Thoracic aorta (tissue), 2 donors: ENCODE measurements at places on chromosomes 16 and 17.

GRCh38 chr17:75536366-75536765 is 10.9 kb downstream of the LLGL2 start:
- no peaks in the 10 kb centered on the region for H3K4me1 ChIP-seq
- no peak overlapping the region for H3K4me3 ChIP-seq
- no peak overlapping the region for H3K27ac ChIP-seq
- no peaks in the 10 kb centered on the region for H3K36me3 ChIP-seq
- no peak for DNase-seq

- DNase-seq: no peak
- H3K4me1 ChIP-seq: no peaks in the 10 kb centered on the region
- H3K27ac ChIP-seq: no peak overlapping the region
- no peaks in the 10 kb centered on the region for H3K27me3 ChIP-seq
- H3K4me3 ChIP-seq: no peak overlapping the region
Observed at GRCh38 chr17:34542700-34543336, 36.6 kb upstream of the TMEM132E start.

DNA sequence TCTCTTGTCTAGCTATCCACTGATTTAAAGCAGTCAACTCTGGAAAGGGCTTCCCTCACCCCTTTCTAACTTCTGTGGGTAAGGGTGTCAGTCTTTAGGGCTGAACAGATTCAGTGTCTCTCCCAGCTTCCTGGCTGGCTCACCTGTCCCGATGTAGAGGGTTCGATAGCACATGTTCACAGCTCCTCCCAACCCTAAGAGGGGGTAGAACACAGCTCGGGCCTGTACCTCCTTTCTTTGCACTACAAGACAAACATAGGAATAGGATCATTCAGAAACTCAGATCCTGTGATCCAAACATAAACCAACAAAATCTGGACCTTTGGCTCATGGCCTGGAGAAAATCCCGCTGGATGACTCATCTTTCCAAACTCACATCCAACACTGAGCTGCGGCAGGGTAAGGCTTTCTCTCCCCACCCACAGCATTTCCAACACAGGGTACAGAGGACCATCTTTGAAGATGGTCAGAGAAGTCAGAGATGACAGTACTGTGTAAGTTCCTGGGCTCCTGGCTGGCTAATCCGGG is 5.8 kb upstream of the DHRS13 start:
- H3K4me1 ChIP-seq: peaks cover 10% of the 10 kb centered on the region
- H3K36me3 ChIP-seq: peaks cover 59% of the 10 kb centered on the region
- no peaks in the 10 kb centered on the region for H3K27me3 ChIP-seq
- no peak for DNase-seq
- H3K4me3 ChIP-seq: no peak overlapping the region

DNA sequence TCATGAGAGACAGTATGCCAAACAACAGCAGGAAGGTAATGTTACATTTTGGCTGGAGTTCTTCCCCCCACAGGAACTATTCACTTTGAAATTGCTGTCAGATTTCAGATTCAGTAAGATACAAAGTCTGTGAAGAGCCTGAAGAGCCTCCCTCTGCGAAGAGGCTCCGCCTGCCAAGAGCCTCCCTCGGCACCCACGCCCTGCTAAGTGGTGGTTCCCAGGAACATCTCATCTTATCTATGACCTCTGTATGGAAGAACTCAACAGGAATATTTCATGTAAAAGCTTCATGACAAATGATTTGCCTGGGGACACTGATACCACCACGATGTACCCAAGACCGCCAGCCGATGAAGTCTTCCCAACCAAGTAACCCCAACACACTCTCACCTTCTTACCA is 3.2 kb downstream of the ZC3H7A start:
- peak overlapping the region; percentile 36 for H3K27ac ChIP-seq
- no peak overlapping the region for H3K4me3 ChIP-seq
- no peaks in the 10 kb centered on the region for H3K36me3 ChIP-seq
- peaks cover 52% of the 10 kb centered on the region for H3K4me1 ChIP-seq

DNA sequence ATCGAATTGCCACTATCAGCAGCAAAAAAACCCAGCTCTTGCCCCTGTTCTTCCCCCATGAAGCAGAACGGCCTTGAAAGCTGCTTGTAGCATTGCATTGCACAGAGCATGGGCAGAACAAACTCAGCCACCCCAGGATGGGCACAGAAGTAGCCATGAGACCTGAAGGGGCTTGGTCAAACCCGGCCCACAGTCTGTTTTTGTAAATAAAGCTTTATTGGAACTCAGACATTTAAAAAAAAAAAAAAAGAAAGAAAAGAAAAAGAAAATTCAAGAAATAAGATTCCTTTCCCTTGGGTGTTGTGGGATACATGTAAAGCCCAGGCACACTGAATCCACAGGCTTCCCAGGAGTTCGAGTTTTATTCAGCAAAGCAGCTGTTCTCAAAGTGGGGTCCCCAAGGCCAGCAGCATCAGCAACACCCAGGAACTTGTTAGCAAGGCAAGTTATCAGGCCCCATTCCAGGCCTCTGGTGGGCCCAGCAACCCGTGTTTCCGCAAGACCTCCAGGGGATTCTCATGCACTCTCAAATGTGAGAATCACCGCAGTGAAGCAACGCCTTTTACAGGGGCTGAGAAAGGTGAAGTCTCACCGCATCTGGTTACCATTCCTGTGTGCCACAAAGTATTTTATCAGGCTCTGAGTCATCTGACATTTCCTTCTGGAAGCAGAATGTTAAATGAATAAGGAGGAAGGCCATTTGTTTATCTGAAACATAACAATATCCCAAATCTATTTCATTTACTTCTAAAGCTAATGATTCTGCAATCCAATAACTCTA is 108.2 kb downstream of the SLC39A11 start:
- H3K4me3 ChIP-seq: no peak overlapping the region
- H3K4me1 ChIP-seq: no peaks in the 10 kb centered on the region
- DNase-seq: no peak
- H3K27ac ChIP-seq: no peak overlapping the region

GRCh38 chr16:85992359-85992758 is 93.4 kb downstream of the IRF8 start:
- H3K27ac ChIP-seq: no peak overlapping the region
- no peaks in the 10 kb centered on the region for H3K36me3 ChIP-seq
- H3K4me1 ChIP-seq: no peaks in the 10 kb centered on the region
- no peak for DNase-seq

DNA sequence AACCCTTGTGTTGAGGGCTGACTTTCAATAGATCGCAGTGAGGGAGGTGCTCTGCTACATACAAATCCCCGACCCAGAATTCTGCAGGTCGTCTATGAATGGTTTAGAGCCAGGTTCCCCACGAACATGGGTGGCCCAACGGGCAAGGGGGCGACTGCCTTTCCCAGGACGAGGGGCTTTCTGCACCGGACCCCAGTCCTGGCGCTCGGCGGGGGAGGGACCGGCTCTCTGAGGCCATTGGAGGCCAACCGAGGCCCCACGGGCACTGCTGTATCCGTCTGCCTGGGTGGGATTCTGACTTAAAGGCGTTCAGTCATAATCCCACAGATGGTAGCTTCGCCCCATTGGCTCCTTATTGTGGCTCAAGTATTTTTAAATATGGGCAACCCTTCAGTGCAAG is 21.2 kb downstream of the SEC14L1 start:
- H3K27me3 ChIP-seq: no peaks in the 10 kb centered on the region
- peaks cover 57% of the 10 kb centered on the region for H3K4me1 ChIP-seq
- DNase-seq: no peak
- no peak overlapping the region for H3K4me3 ChIP-seq
- no peaks in the 10 kb centered on the region for H3K36me3 ChIP-seq

- H3K27me3 ChIP-seq: no peaks in the 10 kb centered on the region
- H3K4me1 ChIP-seq: no peaks in the 10 kb centered on the region
- no peak within 1 kb of the TSS for H3K27ac ChIP-seq
- no peak for DNase-seq
- H3K36me3 ChIP-seq: no peaks in the 10 kb centered on the region
Observed at GRCh38 chr16:5065813-5066212, at the start of gene C16orf89. Gene C16orf89, minus strand, starts transcription at chr16:5065956. Its CDS starts 48 bp downstream, at chr16:5065908.

DNA sequence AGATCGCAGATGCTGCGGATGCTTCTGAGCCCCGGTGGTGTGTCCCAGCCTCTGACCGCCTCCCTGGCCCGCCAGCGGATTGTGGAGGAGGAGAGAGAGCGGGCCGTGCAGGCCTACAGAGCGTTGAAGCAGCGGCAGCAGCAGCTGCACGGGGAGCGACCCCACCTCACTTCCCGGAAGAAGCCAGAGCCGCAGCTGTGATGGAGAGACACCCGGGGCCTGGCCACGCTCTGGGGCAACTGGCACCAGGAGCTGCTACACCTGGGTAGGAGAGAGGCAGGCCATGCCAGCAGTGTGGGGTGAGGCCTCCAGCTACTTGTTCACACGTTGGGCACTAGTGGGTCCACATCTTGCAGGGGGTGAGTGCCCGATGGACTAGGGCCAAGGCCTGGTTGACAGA is 6.0 kb downstream of the CCDC137 start:
- peaks cover 40% of the 10 kb centered on the region for H3K36me3 ChIP-seq
- H3K4me1 ChIP-seq: peaks cover 4% of the 10 kb centered on the region
- H3K27me3 ChIP-seq: no peaks in the 10 kb centered on the region
- no peak overlapping the region for H3K4me3 ChIP-seq
- no peak overlapping the region for H3K27ac ChIP-seq
- DNase-seq: no peak

GRCh38 chr17:82892899-82893565 is 53.2 kb upstream of the ZNF750 start:
- H3K27ac ChIP-seq: no peak overlapping the region
- no peaks in the 10 kb centered on the region for H3K4me1 ChIP-seq
- H3K4me3 ChIP-seq: no peak overlapping the region
- no peaks in the 10 kb centered on the region for H3K27me3 ChIP-seq

DNA sequence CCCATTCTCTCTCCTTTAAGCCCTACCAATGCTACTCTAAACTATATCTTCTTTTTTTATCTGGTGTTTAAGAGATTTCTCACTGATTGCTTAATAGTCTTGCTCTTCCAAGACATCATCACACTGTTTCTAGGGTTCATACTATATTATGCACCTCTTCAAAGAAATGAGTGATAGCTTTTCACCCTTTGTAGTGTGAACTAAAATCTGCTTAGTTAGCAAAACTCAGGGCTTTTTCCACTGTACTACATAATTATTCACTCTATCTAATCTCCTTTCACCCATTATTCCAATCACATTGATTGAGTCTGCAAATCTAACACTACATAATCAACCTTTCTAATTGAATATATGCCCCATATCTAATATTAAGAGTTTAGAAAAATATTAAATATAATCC is 456.0 kb upstream of the SOX9 start:
- H3K4me1 ChIP-seq: no peaks in the 10 kb centered on the region
- no peaks in the 10 kb centered on the region for H3K27me3 ChIP-seq
- H3K4me3 ChIP-seq: no peak overlapping the region

GRCh38 chr17:56880133-56880532 is 33.7 kb downstream of the TRIM25 start:
- H3K27me3 ChIP-seq: no peaks in the 10 kb centered on the region
- no peaks in the 10 kb centered on the region for H3K4me1 ChIP-seq
- H3K4me3 ChIP-seq: no peak overlapping the region
- DNase-seq: no peak
